Heart right ventricle (tissue), 16 donors: ENCODE measurements at places on chromosomes 2 and 18. TPM values are rescaled to one million over a fixed set of nuclear protein-coding genes. Genes with fewer than 3 reads are reported as not detected.

- H3K4me3 ChIP-seq, result no peak overlapping the region
- peaks cover 100% of the 10 kb centered on the region for H3K36me3 ChIP-seq
- no peaks in the 10 kb centered on the region for H3K27me3 ChIP-seq
- no peaks in the 10 kb centered on the region for H3K4me1 ChIP-seq
These were observed 19.1 kb downstream of the EIF4E2 start for GRCh38 chr2:232569541-232569940.

DNA sequence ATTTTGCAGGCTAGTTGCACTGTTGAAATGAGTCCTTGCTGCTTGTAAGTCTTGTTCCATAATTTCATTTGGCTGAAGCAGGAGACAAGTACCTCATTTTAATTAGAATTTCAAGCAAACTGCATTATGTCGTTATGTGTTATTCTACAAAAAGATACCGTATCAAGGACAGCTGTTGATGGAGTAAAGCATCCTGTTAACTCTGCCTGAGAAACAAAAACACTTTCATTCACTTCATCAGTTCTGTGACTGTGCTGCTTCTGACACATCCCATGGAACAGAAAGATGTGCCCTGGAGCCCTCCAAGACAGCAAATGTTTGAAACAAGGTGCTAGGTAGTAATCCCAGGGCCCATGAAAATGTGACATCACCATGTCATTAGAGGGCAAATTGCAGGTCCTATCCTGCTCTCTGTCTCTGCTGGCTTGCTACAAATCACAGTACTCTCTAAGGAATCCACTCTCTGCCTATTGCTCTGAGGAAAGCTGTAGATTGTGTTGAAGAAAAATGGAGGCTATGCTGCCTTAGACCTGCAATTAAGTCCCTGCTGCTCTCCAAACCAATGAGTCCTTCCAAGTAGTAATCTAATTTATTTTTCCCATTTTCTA lies 209.7 kb upstream of the PARD3B start:
- no peak overlapping the region for H3K27ac ChIP-seq
- H3K36me3 ChIP-seq, result no peaks in the 10 kb centered on the region
- peaks cover 9% of the 10 kb centered on the region for H3K27me3 ChIP-seq
- no peaks in the 10 kb centered on the region for H3K4me1 ChIP-seq
- H3K4me3 ChIP-seq, result no peak overlapping the region

FLACC1 gene
- 6.4 TPM for total RNA-seq

ABCA12 gene
- total RNA-seq, result not detected

DNA sequence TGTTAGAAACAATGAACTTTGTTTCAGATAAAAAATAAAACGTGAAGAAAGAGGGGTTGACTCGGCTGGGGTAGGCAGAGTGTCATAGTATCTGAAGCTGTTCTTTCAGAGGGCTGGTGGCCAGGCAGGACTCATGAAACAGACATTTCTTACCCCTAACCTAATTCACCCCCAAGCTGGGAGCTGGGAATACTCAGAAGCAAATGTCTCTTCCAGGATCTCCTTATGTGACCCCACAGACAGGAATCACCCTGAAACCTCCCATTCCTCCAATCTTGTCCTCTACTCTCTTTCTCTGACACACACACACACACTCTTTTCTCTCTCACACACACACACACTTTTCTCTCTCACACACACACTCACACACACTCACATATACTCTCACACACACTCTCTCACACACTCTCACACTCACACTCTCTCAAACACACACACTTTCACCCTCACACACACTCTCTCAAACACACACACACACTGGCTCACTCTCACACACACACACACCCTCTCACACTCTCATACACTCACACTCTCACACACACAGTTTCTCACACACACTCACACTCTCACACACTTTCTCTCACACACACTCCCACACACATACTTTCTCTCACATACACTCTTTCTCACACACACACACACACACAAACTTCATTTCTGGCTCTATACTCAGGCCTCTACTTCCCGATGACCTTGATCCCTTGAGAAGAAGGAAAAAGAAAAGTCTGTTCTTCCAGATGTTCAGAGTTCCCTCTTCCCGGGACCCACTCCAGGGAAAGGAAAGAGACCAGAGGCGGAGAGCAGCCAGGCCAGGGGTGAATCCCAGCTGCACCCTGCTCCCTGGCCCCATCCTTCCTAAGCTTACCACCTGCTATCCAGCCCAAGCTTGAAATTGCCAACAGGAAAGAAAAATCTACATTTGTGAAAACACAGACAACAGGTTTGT lies 167.7 kb downstream of the TXNL1 start:
- no peaks in the 10 kb centered on the region for H3K27me3 ChIP-seq
- H3K4me1 ChIP-seq, result peaks cover 10% of the 10 kb centered on the region
- peak; percentile 24 for DNase-seq
